Prostate gland (tissue), 2 donors: ENCODE measurements at places on chromosomes 13 and 19. TPM values are rescaled to one million over a fixed set of nuclear protein-coding genes. Genes with fewer than 3 reads are reported as not detected.

The FCAR gene
- total RNA-seq = not detected

DNA sequence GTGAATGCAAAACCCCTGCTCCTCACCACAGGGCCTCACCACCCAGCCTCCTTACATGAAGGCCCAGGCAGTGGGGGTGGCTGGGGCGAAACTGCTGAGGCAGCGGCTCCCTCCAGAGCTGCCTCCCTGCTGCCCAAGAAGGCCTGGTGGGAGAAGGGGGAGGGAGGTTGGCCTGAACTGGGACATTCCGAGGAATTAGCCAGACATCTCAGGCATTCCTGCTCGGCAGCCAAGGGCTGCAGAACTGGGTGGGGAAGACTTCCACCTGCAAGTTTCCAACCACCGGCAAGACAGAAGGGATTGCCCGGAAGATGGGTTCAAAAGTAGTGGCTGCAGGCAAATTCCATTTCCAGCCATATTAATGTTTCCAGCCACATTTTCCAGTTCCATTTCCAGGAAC, 2.3 kb upstream of the PSPN start:
- DNase-seq = no peak

DNA sequence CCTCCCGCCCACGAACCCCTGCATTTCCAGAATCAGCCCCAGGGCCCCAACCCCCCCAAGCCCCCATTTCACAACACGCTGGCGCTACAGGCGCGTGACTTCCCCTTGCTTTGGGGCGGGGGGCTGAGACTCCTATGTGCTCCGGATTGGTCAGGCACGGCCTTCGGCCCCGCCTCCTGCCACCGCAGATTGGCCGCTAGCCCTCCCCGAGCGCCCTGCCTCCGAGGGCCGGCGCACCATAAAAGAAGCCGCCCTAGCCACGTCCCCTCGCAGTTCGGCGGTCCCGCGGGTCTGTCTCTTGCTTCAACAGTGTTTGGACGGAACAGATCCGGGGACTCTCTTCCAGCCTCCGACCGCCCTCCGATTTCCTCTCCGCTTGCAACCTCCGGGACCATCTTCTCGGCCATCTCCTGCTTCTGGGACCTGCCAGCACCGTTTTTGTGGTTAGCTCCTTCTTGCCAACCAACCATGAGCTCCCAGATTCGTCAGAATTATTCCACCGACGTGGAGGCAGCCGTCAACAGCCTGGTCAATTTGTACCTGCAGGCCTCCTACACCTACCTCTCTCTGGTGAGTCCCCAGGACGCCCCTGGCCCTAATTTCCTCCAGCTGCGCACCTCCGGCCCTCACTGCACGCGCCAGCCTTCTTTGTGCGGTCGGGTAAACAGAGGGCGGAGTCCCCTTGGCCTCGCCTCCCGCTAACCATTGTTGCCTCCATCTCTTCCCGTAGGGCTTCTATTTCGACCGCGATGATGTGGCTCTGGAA, at the start of gene FTL:
Gene FTL (plus strand): TSS at position 270 of the 766 bp plus-strand sequence. CDS start 199 bp downstream, at position 469.
- DNase-seq = peak; percentile 97

DNA sequence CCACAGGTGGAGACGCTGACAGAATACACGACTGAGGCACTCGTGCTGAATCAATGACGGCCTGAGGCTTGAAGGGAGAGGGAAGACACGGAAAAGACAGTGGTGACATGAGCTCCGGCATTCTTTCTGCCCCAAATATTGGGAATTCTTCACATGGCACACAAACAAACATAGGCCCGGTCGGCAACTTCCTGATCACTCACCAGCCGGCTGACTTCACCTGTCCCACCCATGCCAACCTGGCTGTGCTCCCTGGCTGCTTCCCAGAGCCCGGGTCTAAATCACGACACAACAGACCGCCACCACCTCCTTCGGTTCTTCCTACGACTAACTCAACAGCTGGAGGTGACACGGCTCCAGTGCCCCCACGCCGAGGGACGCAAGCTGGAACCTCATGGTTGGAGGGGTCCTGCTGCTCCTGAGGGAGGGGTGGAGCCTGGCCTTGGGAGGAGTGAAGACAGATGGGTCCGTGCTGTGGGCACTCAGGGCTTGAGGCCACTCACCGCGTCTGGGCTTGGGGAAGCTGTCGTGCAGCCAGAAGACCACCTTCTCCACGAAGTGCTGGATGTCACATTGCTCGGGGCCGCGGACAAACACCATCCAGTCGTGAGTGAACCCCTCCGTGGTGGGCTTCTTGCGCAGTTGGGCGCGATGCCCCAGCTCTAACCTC, 9.6 kb downstream of the MLLT1 start:
- no peak for DNase-seq
